Globus pallidus (tissue), 1 donor: ENCODE measurements at places on chromosomes 11 and 22.

DNA sequence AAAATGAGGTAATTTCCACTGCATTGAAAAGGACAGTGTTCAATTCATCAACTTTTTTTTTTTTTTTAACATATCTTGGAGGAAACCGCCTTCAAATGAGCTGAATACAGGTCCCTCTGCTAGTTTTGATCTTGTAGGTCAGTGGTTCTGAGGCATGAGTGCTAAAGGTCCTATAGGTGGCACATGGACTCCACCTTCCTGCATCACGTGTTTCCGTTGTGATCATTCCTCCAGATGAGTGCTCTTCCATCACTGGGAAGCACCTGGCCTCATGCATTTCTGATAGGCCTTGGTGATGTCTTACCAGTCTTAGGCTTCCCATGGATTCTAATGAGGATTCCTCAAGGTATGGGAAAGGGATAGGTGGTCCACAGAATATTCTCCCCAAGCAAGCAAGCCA, 37.8 kb downstream of the FDX1 start:
- no peak for DNase-seq

DNA sequence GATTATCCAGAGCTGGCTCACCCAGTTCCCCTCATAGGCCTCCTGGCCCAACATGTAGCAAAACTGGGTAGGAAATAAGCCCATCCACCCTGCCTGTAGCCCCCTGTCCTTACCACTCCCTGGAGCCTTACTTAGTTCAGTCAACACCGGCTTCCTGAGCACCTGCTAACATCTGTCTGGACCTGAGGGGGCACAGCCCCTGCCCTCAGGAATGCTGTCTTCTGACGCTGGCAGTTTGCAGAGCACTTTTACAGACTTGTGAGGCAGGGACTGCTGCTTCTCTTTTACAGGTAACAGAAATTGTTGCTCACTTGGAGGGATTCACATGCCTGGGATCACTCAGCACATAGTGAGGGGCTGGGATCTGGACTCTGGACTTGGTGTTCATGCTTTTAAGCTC, 152.0 kb upstream of the TBCEL start:
- no peak for DNase-seq

DNA sequence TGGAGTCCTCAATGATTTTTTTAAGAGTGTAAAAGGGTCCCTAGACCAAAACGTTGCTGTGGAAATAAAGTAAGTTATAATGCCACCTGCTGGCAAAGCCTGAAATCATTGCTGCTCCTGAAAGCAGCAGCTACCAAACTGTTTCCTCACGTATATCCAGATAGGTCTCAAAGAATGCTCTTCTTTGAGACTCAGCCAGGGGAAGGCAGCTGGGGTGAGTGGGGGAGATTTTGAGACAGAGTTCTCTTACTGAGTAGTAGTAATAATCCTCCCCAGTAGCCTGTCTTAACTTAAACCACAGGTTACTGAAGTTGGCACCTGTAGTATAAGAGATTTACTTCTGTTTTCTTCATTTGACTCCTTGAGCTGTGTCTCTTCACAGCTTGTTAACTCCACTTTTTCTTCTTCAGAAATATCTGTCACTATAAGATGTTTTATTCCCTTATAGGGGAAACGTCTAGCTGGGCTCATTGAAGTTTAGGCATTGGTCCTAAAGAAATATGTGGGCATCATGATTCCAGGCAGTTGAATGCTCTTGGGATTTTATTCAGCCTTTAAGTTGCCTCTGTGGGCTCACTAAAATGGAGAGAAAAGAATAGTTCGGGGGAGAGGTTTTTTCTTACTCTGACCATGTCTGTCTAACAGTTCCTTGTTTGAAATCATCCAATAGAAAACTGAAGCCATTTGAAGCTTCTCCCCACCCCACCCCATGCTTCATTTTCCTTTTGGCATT, 77.9 kb downstream of the BTBD10 start:
- DNase-seq, result peak; percentile 21

DNA sequence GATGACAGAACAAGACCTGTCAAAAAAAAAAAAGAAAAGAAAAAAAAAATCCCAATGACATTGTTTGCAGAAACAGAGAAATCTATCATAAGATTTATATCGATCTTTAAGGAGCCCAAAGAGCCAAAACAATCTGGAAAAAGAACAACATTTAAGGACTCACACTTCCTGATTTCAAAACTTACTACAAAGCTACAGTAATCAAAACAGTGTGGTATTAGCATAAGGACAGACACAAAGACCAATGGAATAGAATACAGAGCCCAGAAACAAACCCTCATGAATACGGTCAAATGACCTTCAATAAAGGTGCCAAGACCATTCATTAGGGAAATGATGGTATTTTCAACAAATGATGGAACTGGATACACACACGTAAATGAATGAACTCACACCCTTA, 12.2 kb downstream of the ARVCF start:
- no peak for DNase-seq
